ENCODE measurements at places on chromosomes 3 and 15.

- no peak for DNase-seq
Measured at GRCh38 chr3:152834776-152835600, at the start of gene P2RY1. TSS of gene P2RY1 (plus strand) at chr3:152835131. CDS start at chr3:152835783, 652 bp downstream.

GRCh38 chr3:79902151-79902550, 134.4 kb upstream of the ROBO1 start:
- no peak for DNase-seq

GRCh38 chr15:79431636-79432344, at the start of gene MINAR1:
TSS of gene MINAR1 (plus strand) at chr15:79432336. CDS start at chr15:79456148, 23,812 bp downstream.
- DNase-seq = no peak

DNA sequence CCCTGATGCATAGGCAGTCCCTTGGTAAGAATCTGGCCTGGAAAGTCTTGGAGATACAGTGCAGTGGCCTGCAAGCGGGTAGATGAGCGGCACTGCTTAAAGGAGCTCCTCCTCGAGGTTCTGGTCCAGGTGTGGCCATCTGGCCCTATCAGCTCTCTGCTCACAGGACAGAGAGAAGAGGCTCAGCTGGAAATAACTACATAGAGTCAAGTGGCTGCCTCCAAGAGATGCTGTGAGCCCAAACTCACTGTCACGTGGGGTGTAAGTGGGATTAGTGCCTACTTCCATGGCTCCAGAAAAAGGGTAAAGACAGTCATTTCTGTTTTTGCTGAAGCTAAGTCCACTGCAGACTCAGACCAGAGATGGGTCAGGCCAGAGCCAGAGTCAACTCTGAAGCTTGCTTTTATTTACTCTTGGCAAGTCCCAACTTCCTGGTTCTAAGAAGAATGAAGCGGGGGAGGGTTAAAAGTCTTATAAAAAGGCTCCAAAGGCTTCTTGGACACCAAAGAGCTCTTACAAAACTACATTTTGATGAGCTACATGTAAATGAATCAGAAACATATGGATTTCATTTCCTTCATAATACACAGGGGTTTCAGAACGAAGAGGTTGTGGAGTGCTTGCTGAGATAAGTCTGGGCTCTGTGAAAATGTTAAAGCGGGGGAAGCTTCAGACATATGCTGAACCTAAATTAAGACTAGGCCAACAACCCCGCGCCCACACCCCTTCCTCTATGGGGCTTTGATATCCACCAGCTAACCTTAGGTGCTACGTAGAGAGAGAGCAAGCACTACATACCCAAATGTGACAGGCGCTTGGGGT, 77.1 kb downstream of the PDZRN3 start:
- no peak for DNase-seq

- DNase-seq = no peak
Measured at GRCh38 chr3:188437926-188438325, 284.0 kb downstream of the LPP start.

GRCh38 chr3:53616321-53616720, 121.9 kb downstream of the CACNA1D start:
- no peak for DNase-seq

- no peak for DNase-seq
Measured at GRCh38 chr3:120350401-120350941, 1.3 kb upstream of the LRRC58 start.

DNA sequence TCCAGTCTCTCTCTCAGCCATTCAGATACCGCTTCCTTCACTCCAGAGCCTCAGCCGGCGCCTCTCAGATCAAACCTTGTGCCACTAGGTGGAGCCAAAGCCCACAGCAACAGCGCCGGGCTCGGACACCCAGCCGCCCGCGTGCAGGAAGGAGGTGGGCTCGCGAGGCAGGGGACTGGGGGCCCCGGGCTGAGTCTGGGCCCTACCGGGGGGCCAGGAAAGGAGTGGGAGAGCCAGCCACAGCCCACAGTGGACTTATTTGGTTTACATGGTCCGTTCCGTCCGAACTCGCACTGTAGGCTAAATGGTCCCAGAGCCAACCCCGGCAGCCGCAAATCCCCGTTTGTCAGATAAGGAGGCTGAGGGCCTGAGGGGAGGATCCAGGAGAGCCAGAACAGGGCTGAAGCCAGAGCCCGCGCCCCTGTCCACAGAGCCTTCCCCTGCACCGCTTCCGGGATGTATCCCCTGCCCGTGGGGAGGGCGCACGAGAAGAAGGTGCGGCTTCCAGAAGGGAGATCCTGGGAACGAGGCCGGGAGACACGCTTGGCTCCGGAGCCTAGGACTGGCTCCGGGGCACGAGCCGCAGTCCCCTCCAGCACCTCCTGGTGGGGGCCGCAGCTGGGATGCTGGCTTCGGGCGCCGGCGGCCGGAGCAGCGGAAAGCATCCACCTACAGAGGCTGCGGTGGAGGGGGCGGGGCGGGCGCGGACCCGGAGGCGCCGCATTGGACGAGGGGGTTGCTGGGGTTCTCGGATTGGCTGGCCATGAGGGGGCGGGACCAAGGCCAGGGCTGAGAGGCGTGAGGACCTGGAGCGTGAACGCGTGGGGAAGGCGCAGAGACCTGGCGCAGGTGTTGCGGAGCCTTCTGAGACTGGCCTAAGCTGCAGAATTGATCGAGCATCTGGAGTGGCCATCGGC, 6.5 kb upstream of the CYP11A1 start:
- peak; percentile 70 for DNase-seq

- DNase-seq = no peak
Measured at GRCh38 chr3:160757233-160758106, 1.4 kb downstream of the PPM1L start.
